ENCODE measurements at places on chromosomes 5 and 9. TPM values are rescaled to one million over a fixed set of nuclear protein-coding genes. Genes with fewer than 3 reads are reported as not detected.
A peak's percentile ranks its signal among the peaks of the same experiment; 100 is the strongest.

- DNase-seq = no peak
These were observed 13.1 kb downstream of the LPCAT1 start for GRCh38 chr5:1510631-1511030.

The CARD6 gene
- total RNA-seq = 1.3 TPM

DNA sequence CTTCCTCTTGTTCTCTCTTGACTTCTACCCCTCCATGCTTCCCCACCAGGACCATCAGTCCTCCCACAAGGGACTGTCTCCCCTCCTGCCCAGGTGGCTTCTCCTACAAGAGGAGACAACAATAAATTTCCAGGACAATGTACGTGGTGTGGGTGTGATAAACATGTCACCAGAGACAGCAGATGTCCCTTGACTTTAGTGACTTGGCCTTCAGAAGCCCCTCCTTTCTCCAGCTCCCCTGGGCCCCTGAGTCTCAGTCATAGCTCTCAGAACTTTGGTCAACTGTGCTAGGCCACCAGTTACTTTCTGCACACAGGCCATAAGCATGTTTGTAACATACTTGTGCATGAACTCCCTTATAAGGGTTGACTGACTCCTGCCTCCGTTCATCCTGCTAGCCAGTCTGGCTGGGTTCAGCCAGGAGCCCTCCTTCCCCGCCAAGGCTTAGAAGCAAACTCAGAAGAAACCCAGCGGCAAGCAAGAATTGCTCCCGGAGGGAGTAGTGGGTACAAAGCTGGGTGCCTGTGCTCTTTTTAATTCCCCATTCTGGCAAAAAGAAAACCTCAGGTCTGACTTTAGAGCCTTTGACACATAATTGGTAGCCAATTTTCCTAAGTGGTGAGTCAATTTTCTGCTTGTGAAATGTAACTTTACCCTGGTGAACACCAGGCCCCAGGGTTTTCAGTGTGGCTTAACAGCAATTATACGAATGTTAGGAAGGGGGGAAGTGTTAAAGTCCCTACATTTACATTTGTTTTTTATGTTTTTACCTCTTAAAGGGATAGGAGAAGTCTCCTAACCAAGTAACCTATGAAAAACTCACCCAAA is 49.2 kb downstream of the EBF1 start:
- peak; percentile 17 for DNase-seq

The KLF9 gene
- 0.44 TPM for total RNA-seq

The THG1L gene
- total RNA-seq = 45.1 TPM

The CTXN3 gene
- total RNA-seq = not detected

- DNase-seq = peak; percentile 77
These were observed 1.3 kb upstream of the TRMO start for GRCh38 chr9:97923529-97924108.

GRCh38 chr9:92807757-92808725 is 43.4 kb upstream of the BICD2 start:
- DNase-seq = no peak

DNA sequence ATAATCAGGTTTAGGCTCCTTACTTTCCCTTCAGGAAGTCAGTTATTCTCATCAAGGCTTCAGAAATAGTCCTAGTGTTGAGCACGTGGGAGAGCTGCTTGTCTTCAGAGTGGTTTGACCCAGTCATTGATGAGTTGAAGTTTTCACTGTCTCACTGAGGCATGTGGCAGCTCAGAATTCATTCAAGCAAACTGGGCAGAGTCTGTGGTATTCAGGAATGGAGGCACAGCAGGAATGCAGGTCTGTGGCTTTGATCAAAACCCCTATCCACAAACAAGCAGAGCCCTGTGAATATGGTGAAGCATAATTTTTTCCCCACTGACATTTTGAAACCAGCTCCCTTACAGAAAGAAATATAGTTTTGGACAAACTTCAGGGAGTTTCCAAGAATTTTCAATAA is 207.3 kb downstream of the CD180 start:
- no peak for DNase-seq

GRCh38 chr9:123041489-123041888 is 8.0 kb downstream of the GPR21 start:
- DNase-seq = no peak

- no peak for DNase-seq
These were observed 1.7 kb downstream of the IFNA10 start for GRCh38 chr9:21205204-21205603.

The LHX6 gene
- total RNA-seq = 16.5 TPM

DNA sequence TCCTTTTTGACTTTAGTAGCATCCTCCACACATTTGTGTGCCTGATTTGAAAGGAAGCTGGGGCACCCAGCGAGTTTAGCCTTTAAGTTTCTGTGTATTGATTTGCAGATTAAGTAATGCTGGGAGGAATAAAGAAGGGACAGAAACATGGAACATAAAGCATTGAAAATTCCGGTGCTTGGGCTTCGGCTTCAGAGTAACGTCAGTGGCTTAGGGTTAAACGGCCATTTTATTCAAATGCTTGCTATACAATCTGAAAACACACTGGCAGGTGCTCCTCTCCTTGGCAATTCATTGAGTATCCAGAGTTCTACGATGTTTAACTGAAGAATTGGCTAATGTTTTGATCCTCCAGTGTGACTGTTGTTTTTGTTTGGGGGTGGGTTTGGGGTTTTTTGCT is 58.0 kb upstream of the FSD1L start:
- DNase-seq = no peak

GRCh38 chr9:93648836-93649235 is 72.5 kb downstream of the PHF2 start:
- DNase-seq = no peak

The CLIC3 gene
- total RNA-seq = 1.4 TPM

- DNase-seq = no peak
These were observed 394.0 kb upstream of the KLF4 start for GRCh38 chr9:107883496-107884124.

DNA sequence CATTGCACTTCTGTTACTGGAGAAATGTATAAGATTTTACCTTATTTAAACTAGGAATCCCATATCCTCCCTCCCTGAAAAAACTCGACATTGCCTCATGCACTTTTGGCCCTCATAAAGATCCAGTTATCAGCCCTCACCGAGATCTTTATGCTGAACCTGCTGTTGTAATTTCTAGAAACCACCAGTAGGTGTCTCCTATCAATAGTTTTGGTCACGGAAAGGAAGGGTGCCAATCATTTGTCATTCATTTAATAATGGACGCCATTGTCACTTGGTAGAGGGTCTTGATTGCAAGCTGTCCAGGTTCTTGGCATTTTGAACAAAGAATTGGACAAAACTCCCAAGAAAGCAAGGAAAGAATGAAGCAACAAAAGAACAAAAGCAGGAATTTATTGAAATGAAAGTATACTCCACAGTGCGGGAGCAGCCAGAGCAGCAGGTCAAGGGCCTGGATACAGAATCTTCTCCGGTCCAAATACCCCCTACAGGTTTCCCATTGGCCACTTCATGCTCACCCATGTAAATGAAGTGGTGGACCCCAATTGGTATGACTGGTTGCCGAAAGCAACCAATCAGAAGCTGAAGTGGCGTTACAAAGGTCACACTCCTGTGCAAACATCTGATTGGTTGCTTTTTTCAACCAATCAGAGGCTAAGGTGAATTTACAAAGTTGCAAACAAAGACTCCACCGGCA is 524.3 kb downstream of the PSAT1 start:
- peak; percentile 65 for DNase-seq

GRCh38 chr9:91160181-91160580 is 201.5 kb downstream of the AUH start:
- no peak for DNase-seq

The ARHGEF37 gene
- total RNA-seq = 5.2 TPM

The NR5A1 gene
- not detected for total RNA-seq

DNA sequence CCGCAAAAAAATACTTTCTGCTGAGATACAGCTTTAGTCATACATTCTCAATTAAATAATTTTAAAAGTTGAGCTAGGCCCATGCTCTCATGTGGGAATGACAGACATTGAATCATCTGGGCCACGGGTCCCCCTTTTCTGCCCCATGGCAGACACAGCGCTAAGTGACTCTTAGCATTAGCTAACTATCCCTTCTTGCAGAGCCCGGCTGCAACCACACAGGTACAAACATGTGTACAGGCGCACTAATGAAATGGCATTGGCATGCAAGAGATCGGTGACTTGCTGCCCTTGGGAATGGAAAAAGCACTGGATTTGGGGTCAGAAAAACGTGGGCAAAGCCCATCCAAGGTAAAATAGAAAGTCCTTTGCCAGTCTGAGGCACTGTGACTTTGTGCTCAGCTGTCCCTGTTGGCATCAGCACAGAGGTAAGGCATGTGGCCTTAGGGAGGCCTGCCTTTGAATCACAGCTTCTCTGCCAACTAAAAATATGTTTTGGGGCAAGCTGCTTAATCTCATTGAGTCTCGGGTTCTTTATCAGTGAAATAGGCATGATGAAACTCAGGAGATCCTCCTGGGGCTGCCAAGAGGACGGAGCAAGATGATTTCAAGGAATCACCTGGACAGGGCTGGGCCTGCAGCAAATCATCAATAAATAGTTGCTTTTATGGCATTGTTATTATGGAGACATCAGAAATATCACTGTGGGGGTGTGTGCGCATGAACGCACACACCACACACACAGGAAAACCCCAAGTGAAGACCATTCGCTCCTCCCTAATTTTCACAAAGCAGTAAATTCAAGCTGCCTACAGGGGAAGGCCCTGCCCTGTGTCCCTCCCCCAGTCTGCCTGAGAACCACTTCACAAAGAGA is 54.2 kb downstream of the WHRN start:
- no peak for DNase-seq

The DAP gene
- 106 TPM for total RNA-seq

DNA sequence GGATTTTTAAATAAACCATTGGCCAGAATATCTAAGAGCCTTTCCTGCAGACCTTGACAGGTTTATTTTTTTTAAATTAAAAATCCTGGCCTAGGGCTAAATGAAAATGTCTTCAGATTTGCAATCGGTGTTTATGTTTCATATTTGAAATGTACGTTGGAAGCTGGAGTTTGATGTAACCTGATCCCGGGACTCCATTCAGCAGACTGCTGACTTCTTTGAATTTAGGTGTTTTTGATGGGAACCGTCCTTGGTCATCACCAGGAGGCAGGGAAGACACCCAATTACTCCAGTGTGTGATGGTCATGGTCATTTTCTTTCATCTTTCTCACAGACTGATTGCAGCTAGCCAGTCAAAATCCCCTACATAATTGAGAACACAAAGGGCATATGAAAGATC is 60.1 kb upstream of the BRINP1 start:
- DNase-seq = no peak

The SLC25A48 gene
- total RNA-seq = not detected

GRCh38 chr5:143569722-143570567 is 166.5 kb upstream of the NR3C1 start:
- DNase-seq = no peak

The MLANA gene
- not detected for total RNA-seq

- no peak for DNase-seq
These were observed 6.4 kb upstream of the RNU6ATAC start for GRCh38 chr9:134170532-134171315.

DNA sequence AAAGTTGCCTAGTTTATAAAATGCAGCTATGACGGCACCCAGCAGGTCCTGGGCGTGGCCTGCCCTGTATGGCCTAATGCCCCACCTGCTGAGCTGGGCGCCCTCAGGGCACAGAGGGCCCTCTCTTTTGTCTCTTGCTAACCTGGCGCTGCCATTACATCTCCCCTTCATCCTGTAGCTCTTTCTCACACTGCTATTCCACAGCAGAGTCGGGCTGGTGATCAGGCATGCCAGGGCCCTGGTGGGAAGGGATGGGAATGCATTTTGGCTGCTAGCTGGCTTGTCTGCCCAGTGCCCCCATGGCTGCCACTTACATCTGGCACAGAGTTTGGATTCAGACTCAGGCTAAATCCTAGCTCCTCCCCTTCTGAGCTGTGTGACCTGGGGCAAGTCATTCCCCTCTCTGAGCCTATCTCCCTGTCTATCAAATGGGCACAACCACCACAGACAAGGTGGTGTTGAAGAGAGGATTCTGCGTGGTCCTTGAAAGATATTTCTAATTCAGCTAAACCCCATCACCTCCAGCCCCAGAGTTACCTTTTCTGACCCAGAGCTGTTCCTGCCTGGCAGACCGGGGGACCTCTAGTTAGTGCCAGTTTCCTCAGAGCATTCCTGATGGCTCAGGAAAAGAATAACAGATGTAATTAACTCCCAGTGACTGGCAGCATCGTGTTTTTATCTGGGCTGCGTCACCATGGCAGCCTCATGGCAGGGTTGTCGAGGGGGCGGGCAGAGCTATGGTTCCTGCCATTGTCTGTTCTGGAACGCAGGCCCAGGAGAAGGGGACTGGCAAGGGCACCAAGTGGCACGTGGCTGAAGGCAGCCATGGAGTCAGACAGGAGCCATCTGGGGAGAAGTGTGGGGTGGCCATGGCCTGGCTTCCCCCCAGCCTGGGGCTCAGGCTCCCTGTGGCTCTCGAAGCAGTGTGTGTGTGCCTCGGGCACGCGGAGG is 6.3 kb downstream of the PRR7 start:
- DNase-seq = no peak

- peak; percentile 65 for DNase-seq
These were observed 187.6 kb downstream of the GABBR2 start for GRCh38 chr9:98521141-98521540.

The SLC6A7 gene
- total RNA-seq = 0.35 TPM

DNA sequence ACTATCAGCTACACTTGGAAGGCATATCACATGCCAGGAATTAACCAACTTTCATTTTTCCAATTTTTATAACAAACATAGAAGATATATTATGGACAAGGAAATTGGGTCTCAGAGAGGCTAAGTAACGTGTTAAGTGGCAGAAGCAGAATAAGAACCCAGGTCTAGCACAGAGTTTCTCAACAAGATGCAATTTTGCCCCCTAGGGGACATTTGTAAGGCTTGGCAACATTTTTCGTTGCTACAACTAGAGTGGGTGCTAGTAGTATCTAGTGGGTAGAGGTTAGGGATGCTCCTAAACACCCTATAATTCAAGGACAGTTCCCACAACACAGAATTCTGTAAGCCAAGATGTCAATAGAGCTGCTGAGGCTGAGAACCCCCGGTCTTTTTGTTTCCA is 180.6 kb downstream of the SNCAIP start:
- DNase-seq = peak; percentile 45

GRCh38 chr9:76878933-76879332 is 27.0 kb downstream of the PRUNE2 start:
- DNase-seq = no peak

The IFNA2 gene
- not detected for total RNA-seq

The SNCAIP gene
- not detected for total RNA-seq

GRCh38 chr5:150469718-150470469 is 20.4 kb upstream of the RPS14 start:
- peak; percentile 89 for DNase-seq

The CCNI2 gene
- not detected for total RNA-seq

- peak; percentile 27 for DNase-seq
These were observed 449 bp upstream of the PCSK5 start for GRCh38 chr9:75889977-75890471.

GRCh38 chr5:51433052-51433710 is 49.9 kb downstream of the ISL1 start:
- peak; percentile 65 for DNase-seq

Data from PC-3 (cell line).